ENCODE measurements at places on chromosomes 11 and 22.

DNA sequence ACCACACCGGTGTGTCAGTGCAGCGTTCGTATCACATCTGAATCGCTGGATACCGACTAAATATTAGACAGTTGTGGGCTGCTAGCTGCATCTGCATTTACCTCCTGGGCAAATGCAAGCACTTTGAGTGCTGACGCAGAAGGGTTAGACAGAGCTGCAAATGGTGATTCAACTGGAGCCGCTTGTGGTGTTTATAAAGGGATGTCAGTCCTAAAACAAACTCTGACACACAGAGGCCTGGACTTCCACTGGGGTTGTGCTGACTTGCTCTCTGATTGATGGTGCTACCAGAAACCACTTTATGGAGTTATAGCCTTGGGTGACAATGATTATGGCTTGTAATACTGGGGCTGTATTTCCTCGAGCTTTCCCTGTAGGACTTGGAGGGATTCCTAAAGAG, 374.4 kb downstream of the NTM start:
- DNase-seq = no peak

GRCh38 chr11:17821648-17822400, 87.2 kb downstream of the KCNC1 start:
- DNase-seq = no peak

- DNase-seq = no peak
Observed at GRCh38 chr11:84721561-84721961, 905.6 kb downstream of the DLG2 start.

DNA sequence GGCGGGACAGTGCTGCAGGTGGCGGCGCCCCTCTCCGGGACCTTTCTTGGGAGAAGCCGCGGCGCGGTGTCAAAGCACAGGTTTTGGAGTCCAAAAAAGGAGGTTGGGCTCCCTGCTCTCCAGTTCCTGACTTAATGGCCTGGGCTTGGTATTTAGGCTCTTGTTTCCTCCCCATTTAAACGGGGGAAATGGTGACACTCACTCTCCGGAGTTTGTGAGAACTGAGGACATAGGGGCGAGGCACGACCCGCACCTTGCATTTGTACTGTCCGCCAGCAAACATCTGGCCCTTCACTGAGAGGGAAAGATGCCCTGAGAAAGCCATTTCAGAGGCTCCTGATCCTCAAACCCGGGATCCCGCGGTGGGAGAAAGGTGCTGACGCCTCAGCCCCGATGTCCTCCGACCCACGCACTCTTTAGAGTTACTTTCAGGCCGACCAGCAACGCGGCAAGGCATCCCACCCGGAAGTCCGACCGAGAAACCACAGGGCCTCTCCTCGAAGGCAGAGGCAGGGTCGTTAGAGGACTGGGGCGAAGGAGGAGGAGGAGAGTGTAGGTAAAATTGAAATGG, 2.9 kb upstream of the WDR74 start:
- DNase-seq = no peak

- no peak for DNase-seq
Observed at GRCh38 chr22:48612077-48612995, 1215.3 kb downstream of the BRD1 start.

- DNase-seq = no peak
Observed at GRCh38 chr11:117986981-117987574, 884 bp downstream of the IL10RA start.

GRCh38 chr11:6096417-6096816, 11.1 kb upstream of the OR56B4 start:
- no peak for DNase-seq

DNA sequence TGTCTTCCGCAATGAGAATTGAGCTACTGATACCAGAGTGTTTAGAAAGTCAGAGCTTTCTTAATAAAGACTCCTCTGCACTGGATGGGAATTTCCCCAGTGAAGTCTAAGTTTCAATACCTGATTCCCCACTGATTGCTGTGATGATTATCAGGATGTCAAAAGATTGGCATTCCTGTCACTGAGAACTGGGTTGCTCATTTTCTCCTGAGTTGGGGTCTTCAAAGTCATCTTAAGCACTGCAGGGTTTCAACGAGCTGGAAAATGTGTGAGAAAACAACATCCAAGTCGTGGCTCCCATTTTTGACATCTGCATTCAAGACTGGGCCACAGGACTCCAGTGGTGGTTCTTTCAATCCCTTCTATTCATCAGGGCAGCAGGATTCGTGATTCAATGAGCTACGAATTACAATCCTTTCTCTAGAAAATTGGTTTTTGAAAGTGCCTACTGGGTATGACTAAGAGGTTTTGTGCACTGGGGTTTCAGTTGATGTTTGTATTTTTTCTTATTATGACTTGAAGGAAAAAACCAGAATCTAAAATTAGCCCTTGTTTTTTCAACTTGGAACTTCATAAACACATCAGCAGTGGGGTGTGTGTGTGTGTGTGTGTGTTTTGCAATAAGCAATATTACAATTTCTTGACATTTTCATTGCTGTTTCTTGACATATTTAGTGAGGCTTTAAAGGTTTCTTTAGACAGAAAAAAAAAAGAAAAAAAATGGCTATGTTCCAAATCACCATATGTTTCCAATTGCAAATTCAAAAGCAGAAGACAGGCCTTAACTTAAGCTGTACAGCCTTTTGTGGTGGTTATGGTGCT, 233.0 kb downstream of the FAM76B start:
- DNase-seq = peak; percentile 65

DNA sequence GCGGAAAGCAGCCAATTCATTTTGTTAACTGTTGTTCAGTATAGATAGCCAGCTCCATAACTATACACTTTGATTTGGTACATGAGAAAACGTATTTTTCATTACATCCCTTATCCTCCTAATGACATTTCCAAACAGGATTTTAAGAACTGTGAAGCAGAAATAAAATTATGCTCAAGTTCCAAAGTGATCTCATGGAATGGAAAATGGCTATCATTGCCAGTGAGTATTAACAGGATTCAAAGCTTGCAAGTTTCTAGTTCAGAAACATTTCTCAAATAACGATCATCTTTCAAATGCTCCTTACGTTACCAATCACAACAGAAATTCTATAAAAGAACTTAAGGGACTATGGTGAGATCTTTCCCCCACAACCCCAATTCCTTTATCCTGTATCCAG, 53.7 kb downstream of the CADM1 start:
- DNase-seq = no peak

DNA sequence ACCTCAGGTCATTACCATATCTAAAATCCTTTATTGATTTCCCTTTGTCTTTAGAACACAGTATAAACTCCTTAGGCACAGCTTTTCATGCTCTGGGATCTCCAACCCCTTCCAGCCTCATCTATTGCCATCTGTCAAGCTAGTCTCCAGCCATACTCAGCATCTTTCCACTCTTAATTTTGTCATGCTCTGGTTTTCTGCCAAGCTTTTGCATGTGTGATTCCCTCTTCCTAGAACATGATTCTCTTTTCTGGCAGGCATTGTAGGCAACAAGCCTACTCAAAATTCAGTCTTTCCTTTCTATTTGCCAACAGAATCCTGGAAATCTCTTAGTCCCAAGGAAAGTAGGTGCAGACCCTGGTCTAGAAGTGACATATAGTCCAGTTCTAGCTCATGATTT, 35.5 kb upstream of the SLC6A5 start:
- DNase-seq = peak; percentile 92

DNA sequence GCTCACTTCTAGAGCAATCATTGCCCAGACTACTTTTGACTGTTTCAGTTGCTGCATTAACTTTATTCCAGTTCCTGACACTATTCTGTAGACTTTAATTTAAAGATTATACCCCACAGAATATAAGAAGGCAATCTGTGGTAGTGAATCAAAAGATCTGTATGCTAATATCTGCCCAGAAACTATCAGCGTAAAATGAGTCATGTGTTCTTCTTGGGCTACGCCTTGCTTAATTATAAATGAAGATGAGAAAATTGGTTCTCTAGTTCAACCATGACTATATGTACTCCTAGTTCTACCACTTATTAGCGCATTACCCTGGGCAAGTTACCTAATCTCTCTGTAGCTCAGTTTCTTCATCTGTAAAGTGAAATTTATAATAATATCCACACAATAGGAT, 128.5 kb downstream of the CWF19L2 start:
- no peak for DNase-seq

- peak; percentile 12 for DNase-seq
Observed at GRCh38 chr22:37019309-37020191, at the start of the genes MPST and TST. Gene MPST, plus strand, starts transcription at chr22:37019742. Its CDS starts 95 bp downstream, at chr22:37019837. Gene TST, minus strand, starts transcription at chr22:37019447. Its CDS starts 715 bp downstream, at chr22:37018732.

DNA sequence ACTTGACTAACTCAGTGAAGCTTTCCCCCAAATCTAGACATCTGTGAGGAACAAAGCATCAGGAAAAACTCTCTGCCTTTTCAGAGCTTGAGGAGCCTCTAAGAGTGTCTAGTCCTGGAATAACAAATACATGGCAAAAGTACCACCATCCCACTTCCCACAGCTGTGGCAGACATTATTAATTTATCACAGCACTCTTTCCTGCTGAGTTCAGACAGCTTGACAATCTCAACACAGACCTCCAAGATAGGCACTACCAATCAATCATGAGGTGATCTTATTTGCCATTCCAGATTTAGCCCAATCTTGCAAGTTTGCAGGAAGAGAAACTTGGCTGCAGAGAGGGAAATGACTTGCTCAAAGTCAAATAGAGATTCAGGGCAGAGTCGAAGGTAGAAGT, 202.8 kb downstream of the MN1 start:
- no peak for DNase-seq

- peak; percentile 94 for DNase-seq
Observed at GRCh38 chr11:120894202-120894985, 129.5 kb upstream of the TBCEL start.

- no peak for DNase-seq
Observed at GRCh38 chr22:27134315-27134701, 476.9 kb downstream of the MIAT start.

DNA sequence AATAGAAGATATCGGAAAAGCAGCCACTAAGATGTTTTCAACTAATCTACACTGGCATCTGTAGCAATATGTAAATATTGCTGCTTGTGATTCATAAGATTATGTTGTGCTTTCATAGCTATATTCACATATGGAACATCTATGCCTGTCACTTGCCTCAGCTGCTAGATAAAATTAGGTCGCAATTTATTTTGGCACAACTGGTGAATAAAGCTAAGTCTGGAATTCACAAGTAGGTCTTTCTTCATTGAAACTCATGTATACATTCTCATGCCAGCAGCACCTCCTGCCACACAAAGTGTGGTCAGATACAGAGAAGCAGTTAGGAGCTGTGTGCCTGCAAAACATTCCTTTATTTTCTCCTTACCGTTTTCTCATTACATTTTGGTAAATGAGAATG, 543.3 kb upstream of the CHORDC1 start:
- DNase-seq = no peak

GRCh38 chr11:2990617-2991451, 1.3 kb downstream of the NAP1L4 start:
- no peak for DNase-seq

DNA sequence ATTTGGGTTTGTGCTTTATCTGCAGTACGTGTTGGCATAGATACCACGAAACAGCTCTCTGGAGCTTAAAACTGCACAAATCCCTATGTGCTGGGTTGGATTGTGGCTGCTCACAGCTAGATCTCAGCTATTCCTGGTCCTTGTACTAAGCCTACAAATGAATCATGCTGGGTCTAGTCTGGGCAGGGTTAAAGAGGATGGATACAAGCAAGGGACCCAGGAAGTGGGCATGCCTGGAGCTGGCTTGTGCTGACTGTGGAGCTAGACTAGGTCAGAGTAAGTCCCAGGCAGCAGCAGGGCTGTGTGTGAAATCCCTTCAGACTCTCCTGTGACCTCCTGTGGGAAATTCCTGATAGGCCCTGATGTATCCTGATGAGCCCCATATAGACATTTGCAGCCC, 3.9 kb upstream of the E2F8 start:
- DNase-seq = no peak

DNA sequence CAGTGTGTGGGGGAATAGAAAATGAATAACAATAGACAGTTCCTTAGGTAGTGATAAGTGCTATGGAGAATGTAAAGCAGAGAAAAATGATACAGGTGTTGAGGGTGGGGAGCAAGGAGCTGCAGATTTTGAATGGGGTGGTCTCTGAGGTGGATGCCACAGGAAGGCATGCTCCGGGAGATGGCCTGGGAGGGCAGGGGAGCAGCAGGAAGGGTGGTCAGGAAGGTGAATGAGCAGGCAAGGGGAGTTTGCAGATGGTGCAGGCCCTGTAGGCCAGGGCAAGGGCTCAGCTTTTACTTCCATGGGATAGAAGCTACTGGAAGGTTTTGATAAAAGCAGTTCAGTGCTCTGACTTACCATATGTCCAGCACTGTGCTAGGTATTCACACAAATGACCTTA, 44.8 kb downstream of the FDX1 start:
- no peak for DNase-seq

DNA sequence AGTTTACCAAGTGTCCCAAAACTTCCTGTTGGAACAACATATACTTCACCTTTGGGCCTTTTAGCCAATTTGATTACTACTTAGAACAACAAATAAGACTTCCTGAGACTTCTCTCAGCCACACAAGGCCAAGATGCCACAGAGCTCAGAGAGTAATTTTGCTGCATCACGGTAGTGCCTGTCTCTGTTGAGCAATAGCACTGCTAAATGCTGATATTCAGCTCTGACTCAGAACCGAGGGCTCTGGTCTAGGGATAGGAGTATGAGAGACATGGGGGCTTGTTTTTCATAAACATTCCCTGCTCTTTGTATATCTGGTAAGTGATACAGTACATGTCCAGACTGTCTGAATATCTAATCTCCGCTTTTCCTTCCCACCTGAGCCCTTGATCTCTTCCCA, 260.4 kb upstream of the ARHGAP20 start:
- no peak for DNase-seq

DNA sequence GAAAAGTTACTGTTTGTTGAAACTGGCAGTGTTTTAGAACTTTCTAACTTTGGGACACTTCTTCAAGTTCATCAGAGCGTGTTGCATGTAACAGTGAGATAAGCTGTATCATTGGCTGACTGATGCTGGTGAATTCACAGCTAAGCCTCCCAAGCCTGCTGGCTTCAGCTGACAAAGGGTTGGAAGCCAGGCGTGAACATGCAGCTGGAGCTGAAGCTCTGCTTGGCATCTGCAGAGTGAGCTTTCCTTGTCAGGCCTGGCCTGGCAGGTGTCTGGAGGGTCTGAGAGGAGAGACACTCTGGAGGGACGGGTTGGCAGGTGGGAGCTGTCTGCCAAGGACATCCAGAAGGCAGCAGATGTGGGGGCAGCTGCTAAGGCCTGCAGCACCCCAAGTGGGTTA, 1.5 kb downstream of the AMPD3 start:
- DNase-seq = no peak

DNA sequence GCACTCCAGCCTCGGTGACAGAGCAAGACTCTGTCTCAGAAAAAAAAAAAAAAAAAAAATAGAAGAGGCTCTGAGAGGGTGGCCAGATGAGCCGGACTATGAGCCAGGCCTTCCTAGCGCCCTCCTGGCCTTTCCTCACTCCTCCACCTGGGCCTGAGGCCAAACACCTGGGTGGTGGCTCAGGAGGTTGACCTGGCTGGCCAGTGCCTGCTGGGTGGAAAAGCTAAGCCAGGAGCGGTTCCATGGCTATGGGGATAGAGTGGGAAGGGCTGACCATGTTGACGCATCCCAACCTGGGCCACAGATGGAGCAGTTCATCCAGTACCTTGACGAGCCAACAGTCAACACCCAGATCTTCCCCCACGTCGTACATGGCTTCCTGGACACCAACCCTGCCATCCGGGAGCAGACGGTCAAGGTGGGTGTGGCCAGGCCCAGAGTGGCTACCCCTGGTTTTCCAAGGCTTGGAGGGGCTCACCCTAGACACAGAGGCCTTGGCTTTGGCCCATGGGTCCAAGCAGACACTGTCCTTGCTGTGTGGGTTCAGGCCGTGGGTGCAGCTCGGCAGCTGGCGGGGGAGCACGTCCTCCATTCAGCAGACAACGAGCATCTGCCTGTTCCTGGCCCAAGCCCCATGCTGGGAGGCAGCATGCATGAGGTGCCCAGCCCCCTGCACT, 7.6 kb downstream of the SCYL1 start:
- DNase-seq = no peak

Measured in NCI-H446 treated with DMSO at 0.1 percent for 48 hours (cell line).